ENCODE measurements at places on chromosomes 3 and 15.

DNA sequence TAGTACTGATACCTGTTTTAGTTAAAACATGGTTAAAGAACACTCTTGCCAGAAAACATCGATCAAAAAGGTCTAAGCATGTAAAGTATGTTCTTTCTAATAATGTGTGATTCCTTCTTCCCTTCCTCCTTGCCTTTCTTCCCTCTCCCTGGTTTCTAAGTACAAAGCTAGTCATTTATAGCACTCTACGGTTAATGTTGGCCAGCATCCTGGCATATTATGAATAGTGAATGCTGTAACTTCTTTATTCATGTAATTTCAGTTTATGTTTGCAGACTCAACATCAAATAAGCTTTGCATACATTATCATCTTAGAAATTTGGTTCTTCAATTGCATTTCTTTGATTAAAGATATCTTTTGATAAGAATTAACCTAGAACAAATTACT, 27.1 kb downstream of the P2RY12 start:
- DNase-seq: no peak

- DNase-seq: no peak
Measured at GRCh38 chr3:77887611-77888010, 847.7 kb downstream of the ROBO2 start.

- no peak for DNase-seq
Measured at GRCh38 chr3:178586076-178586475, 49.8 kb downstream of the KCNMB2 start.

- no peak for DNase-seq
Measured at GRCh38 chr15:47331829-47332393, 385.4 kb upstream of the SEMA6D start.

DNA sequence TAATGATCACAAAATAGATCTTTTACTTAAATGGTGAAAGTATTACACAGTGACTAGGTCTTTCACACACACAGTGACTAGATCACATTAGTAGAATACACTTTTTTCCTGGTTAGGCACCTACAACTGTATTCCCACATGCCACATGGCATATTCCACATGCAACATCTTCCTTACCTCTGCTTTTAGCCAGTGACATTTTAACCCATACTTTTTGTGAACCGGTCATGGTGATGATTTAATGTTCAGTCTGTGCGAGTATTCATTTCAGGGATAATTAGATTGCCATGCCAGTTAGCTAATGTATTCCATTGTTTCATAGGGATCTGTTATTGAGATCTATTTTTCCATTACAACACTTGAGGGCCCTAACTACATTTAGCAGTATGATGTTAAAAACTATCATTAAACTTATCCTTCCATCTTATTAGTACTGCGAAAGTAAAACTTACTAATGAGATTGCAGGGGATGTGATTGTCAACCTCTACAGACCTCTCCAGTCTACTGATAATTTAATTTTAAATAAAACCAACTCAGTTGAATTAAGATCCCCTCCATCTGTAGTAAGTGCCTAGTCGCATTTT, 28.3 kb downstream of the TSEN2 start:
- no peak for DNase-seq

GRCh38 chr3:52532517-52532837, 1.2 kb downstream of the NT5DC2 start:
- DNase-seq: no peak
